ENCODE measurements at places on chromosomes 5 and 9.

GRCh38 chr5:6291961-6292360 is 86.4 kb downstream of the MED10 start:
- no peak for DNase-seq

DNA sequence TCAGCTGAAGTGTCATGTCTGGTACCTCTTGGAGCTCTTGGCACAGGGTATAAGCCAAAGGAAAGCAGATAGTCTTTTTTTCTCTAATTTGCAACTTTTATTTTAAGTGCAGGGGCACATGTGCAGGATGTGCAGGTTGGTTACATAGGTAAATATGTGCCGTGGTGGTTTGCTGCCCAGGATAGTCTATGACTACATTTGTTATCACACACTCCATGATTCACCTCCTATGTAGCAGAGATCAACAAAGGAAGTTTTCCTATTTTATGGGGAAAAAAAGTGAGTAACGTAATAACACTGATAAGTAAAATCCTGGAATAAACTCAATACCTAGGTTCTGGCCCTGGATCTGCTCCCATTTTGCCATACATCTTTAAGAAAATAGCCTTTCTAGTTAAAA is 234.6 kb downstream of the CAAP1 start:
- no peak for DNase-seq

GRCh38 chr5:61329550-61330128 is 2.4 kb upstream of the ZSWIM6 start:
- no peak for DNase-seq

DNA sequence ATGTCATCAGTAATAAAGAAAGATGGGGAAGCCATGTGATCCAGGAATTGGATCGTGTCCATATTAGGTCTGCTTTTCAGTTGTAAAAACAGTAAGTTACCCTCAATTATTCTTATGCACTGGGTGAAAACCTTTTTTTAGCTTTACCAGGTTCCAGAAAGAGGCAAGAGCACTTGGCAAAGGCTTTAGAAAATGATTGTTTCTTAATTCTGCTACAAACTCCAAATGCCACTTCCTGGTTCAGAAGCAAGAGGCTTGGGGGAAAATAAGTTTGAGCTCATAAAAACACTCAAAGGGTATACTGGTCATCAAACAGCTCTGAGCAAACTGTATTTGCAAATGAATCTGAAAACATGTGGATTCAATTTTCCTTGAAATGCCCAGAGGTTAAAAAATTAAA is 615.6 kb downstream of the EBF1 start:
- DNase-seq = no peak

GRCh38 chr5:170638454-170639220 is 134.8 kb downstream of the KCNIP1 start:
- peak; percentile 90 for DNase-seq

DNA sequence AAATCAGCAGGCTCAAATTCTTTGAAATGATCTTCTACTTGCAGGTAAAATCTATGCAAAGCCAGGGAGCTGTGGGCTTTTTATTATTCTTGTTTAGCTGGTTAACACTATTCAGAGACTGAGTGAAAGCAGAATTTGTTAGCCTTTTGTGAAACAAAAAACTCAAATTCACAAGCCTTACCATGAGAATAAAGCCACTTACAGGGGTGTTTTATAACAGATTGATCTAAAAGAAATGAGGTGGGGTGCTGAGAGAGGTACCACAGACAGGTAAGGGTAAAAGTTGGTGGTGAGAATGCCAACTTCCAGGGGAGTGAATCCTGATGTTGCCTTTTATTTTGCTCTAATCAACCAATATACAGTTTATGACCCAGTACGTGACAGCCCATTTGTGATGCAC is 1585.6 kb downstream of the EFNA5 start:
- DNase-seq = no peak

- DNase-seq = no peak
These were observed 149.0 kb upstream of the FST start for GRCh38 chr5:53331463-53331862.

DNA sequence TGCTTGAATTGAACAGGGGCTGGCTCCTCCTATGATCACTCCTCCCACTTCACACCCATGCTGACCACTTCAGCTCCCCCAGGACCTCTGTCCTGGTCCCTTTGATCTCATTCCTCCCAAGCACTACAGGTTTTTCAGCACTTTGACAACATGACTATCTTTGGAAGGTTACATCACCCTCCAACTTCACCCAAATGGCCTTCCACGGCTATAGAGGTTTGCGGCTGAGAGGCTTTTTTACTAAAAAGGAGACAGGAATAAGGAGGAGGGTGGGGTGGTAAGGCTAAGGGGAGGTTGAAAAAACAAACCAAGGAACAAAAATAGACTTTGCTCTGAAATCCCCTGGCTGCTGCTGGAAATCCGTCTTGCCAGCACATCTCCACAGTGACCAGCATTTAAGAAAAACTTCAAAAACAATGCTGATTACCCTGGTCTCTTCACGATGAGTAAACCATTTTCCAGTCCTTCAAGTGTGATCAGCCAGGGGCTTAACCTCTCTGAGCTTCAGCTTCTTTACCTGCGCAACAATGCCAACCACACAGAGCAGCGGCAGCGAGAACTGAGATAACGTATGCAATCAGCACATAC is 102.7 kb downstream of the DPYSL3 start:
- no peak for DNase-seq

DNA sequence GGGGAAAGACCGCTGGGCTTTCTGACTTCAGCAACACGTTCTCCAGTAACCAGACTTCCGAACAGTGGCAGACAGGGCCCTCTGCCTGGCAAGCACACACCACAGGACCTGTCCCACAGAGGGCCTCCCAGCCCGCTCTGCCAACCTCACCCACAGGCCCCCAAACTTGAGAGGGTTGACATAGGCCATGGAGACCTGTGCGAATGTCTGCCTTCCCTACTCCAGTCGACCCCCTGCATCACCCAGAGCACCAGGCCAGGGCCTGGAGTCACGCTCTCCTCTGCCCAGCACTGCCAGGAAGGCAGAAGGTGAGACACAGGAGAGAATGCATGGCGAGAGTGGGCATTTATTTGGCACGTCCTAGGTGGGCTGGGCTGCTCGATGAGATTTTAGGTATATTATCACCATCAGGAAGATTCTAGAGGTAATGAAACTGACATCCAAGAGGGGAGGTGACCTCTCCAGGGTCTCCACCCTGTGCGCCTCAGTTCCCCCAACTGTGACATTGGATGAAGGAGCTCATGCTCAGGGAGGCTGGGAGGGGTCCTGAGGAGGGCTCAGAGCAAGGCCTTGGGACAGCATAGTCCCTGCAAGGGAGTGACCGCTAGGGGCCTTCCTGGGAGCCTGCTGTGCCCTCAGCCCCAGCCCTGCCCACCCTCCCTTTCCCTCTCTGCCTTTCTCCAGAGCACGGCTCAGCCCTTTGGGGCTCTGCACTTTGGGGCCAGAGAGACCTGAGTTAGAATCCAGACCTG is 54.9 kb downstream of the DUSP1 start:
- no peak for DNase-seq

DNA sequence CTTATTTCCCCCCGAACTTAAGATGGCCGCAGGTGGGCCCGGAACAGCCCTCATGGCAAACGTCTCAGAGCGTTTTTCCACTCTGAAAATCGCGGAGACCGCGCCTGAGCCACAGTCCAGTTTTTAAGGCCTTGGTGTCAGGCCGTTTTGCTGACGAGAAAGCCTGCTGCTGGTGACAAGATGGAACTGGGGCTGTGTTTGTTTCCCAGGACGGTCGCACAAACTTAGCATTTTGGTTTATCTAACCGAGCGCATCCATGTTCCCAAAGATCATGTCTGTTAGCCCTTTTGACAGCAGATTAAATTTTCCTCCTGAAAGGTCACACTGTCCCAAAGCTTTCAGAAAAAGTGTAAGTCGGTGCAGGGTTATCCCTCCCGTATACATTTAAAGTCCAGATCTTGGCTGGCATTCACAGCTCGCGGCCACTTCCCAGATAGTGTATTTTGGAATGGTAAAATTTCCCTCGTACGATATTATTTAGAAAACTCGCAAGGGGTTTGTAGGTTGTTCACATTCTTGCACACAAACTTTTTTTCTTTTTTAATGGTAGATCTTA is 812 bp downstream of the SREK1 start:
- no peak for DNase-seq

DNA sequence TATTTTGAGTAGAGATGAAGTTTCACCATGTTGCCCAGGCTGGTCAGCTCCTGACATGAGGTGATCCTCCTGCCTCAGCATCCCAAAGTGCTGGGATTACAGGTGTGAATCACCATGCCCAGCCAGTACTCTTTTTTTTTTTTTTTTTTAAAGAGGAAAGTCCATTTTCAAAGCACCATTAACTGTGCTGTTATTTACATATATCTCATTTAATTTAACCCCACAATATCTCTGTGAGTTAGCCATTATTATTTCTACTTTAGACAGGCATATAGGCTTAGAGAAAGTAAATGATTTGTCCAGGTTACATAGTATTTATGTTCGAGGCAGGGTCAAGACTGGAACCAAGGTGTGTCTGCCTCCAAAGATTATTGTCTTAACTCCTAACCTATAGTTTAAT is 50.7 kb downstream of the ATG10 start:
- DNase-seq = no peak

DNA sequence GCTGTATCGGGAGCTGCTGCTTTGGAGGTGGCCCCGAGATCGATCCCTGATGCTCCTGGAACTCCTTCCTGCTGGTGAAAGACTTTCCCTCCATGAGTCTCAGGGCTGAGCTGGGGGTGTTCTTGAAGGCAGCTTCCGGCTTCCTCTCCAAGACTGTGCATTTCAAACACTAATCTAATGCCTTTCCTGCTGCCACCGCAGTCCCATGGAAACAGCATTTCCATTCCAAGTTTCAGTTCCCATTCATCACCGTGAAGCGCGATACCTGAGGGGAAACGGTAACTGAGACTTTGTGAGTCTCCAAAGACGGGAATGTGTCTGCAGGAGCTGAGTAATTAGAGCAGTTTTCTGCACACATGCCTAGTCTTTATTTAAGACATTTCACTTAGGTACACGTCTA is 230.1 kb downstream of the PAX5 start:
- DNase-seq = no peak

- no peak for DNase-seq
These were observed 1.1 kb downstream of the UGCG start for GRCh38 chr9:111897601-111898137.

DNA sequence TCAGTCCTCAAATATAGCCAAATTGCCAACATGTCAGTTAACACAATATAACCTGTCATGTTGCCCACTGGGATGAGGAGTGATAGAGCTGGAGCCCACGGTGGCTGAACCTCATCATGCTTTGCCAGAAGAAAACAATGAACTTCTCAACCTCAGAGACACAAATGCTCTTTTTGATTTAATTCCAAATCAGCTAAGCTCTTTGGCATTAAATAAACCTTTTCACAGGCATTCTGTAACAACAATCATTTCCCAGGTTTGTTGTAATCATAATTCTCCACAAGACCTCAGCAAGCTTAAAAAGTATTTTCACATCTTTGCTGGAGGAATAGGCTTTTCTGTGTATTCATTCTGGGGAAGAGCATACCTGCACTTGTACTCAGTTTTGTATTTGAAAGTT is 830.9 kb downstream of the MAT2B start:
- no peak for DNase-seq

DNA sequence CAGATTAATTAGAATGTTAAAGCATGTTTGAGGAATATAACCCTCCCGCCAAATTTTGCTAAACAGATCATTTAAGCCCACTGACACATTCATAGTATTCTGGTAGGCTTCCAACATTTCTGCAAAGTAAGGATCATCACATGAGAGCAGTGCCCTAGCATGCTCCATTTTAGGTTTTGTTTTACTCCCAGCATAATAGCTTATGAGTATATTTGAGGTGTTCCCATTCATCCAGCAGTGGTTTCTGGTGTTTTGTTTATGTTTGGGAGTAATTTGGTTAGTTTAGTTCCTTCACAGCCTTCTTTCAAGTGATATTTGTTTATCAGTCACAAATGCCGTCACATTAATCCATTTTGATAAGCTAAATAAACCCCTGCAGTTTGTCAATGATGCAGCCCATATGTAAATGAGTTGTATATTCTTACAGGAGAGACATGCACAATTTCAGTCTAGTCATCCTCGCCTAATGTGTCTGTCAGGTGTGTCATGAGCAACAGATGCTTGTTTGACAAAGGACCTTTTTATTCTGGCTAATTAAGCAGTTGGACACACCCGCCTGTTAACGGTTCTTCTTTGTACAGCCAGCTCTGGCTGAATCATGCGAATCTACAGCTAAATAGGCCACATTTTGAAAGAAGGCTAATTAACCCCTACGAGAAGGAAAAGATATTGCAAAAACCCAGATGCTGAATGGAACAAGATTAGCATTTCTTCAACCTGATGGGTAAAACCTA is 124.4 kb downstream of the RFX3 start:
- DNase-seq = no peak

GRCh38 chr5:42490831-42491230 is 67.6 kb downstream of the GHR start:
- DNase-seq = no peak

GRCh38 chr5:141127305-141127704 is 5.7 kb downstream of the PCDHB4 start:
- DNase-seq = no peak

- DNase-seq = no peak
These were observed 45.2 kb downstream of the ANKDD1B start for GRCh38 chr5:75656311-75657003.

GRCh38 chr9:38284588-38285051 is 107.9 kb upstream of the ALDH1B1 start:
- DNase-seq = no peak

GRCh38 chr5:179606071-179606909 is 17.2 kb downstream of the HNRNPH1 start:
- no peak for DNase-seq

- no peak for DNase-seq
These were observed 518.5 kb downstream of the NR2F1-AS1 start for GRCh38 chr5:93062548-93062947.

GRCh38 chr9:28834156-28834555 is 1260.9 kb upstream of the C9orf72 start:
- no peak for DNase-seq

GRCh38 chr9:72986522-72987116 is 33.8 kb upstream of the ALDH1A1 start:
- no peak for DNase-seq

DNA sequence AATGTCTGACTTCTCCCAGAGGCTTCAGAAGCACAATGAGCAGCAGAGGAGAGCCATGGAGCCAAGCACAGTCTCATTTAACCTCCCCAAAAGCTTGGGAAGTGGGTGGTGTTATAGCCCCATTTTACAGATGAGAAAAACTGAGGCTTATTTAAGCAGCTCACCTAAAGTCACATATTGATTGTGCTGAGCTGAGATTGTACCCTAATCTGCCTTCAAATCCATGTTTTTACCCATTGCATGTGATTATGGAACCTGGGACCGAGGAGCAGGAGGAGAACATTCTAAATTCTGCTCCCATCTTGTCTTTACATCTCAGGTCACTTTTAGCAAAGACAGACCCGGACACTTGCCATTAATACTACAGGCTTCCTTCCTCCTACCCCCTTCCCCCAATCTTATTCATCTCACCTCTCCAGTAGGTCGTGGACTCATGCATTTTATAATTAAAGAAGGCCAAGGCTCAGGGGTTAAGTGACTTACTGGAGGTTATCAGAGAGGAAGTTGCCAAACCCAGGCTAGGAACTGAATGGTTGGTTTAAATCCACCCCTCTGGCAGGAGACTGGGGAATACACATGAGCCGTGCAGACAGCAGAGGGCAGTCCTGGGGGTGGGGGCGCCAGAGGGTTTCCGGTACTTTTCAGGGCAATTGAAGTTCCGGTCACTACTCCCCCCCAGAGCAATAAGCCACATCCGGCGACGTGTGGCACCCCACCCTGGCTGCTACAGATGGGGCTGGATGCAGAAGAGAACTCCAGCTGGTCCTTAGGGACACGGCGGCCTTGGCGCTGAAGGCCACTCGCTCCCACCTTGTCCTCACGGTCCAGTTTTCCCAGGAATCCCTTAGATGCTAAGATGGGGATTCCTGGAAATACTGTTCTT is 51.0 kb upstream of the IL17B start:
- peak; percentile 42 for DNase-seq
